Left ventricle myocardium inferior (tissue), 1 donor: ENCODE measurements at places on chromosomes 6 and 20. TPM values are rescaled to one million over a fixed set of nuclear protein-coding genes. Genes with fewer than 3 reads are reported as not detected.
A peak's percentile ranks its signal among the peaks of the same experiment; 100 is the strongest.

DNA sequence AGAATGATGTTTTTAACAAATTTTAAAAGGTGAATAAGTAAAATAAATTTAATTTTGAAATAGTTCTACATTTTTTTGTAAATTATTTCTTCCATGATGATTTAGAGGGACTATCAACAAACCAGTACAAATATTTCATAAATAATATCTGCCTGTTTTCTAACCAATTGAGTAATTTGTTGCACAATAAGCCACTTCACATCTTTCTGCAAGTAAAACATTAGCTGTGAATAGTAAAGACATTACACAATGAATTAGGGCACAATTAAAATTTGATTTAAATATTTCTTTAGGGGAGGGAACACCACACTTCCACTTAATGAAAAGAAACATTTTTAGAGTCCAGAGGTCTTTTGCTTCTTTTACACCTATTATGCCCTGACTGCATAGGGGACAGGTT lies 118.4 kb upstream of the PTPRK start:
- no peaks in the 10 kb centered on the region for H3K27me3 ChIP-seq
- no peak overlapping the region for H3K27ac ChIP-seq
- H3K4me3 ChIP-seq, result no peak overlapping the region
- no peak for DNase-seq

The THBD gene
- 13.8 TPM for total RNA-seq

DNA sequence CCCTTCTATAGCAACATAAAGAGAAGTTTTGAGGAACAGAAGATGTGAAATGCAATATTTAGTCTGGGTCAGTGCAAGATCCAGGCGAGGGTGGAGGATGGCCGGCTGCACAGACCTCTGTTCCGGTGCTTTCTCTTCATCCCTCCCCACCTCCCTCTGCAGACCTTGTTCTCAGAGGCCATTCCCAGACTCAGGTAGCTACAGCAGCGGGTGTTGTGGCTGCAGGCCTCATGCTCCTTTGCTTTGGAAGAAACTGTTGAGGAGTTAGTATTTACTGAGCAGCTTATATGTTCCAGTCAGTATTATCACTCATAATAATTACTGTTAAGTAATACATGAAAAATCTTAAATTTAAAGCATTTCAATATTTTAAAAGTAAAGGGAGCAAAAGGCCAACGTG lies 1.7 kb downstream of the BTN3A3 start:
- H3K4me3 ChIP-seq, result peak overlapping the region; percentile 66
- H3K27me3 ChIP-seq, result no peaks in the 10 kb centered on the region
- DNase-seq, result no peak
- peaks cover 38% of the 10 kb centered on the region for H3K4me1 ChIP-seq
- H3K36me3 ChIP-seq, result peaks cover 9% of the 10 kb centered on the region

GRCh38 chr6:73728548-73729205 lies 32.7 kb downstream of the CD109 start:
- peaks cover 23% of the 10 kb centered on the region for H3K4me1 ChIP-seq
- no peak overlapping the region for H3K4me3 ChIP-seq
- H3K27me3 ChIP-seq, result no peaks in the 10 kb centered on the region
- no peak for DNase-seq
- peaks cover 15% of the 10 kb centered on the region for H3K36me3 ChIP-seq
- H3K27ac ChIP-seq, result no peak overlapping the region

The MICB gene
- 1.1 TPM for total RNA-seq

- peaks cover 95% of the 10 kb centered on the region for H3K4me1 ChIP-seq
- DNase-seq, result no peak
- H3K36me3 ChIP-seq, result no peaks in the 10 kb centered on the region
- H3K27me3 ChIP-seq, result no peaks in the 10 kb centered on the region
- peak overlapping the region; percentile 93 for H3K4me3 ChIP-seq
- H3K27ac ChIP-seq, result peak overlapping the region; percentile 22
Observed at GRCh38 chr6:110878751-110879522, 4.4 kb downstream of the AMD1 start.

- H3K27me3 ChIP-seq, result peaks cover 51% of the 10 kb centered on the region
- H3K36me3 ChIP-seq, result no peaks in the 10 kb centered on the region
- no peaks in the 10 kb centered on the region for H3K4me1 ChIP-seq
- H3K27ac ChIP-seq, result no peak overlapping the region
Observed at GRCh38 chr20:24762371-24762770, 186.7 kb upstream of the CST7 start.
